NCI-H2081 (cell line): ENCODE measurements at places on chromosomes 11 and 22.

DNA sequence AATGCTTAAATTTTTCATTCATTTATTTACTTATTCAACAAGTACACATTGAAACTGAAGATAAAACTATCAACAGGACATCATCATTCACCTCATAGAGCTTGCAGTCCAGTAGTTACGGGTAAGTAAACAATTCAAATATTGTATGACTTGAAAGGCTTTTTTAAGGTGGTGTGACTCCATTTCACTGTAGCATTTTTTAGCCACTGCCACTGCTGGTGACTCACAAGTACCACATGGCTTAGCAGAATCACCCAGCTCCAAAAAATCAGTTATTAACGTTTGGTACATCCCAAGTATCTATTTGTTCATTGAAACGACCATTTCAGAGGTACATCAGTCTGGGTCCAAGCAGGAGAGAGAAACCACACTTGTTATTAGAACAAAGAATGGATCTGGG lies 427.9 kb upstream of the DDI1 start:
- no peak for DNase-seq

- DNase-seq = no peak
Measured at GRCh38 chr11:75264356-75264755, 23.8 kb downstream of the TPBGL start.

GRCh38 chr11:120929664-120930154 lies 94.2 kb upstream of the TBCEL start:
- peak; percentile 59 for DNase-seq

DNA sequence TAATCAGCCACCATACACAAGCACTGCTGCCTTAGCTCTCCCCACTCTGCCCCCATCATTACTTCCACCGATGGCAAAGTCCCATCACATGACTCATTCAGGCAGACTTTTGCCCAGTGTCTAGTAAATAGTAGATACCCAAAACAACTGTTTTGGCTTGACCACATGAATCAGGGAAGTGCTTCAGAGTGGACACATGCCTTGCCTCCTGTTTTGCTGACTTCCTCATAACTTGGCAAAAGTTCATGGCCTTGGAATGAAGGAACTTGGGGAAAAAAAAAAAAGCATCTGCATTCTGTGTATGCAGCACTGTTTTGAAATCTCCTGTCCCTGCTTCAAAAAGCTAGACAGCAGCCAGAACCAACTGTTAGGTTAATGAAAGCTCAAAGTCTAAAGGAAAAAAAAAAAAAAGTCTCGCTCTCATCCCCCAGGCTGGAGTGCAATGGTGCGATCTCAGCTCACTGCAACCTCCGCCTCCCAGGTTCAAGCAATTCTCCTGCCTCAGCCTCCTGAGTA lies 335.3 kb downstream of the FAM181B start:
- DNase-seq = no peak
